ENCODE measurements at places on chromosomes 1 and 21. TPM values are rescaled to one million over a fixed set of nuclear protein-coding genes. Genes with fewer than 3 reads are reported as not detected.
A peak's percentile ranks its signal among the peaks of the same experiment; 100 is the strongest.

GRCh38 chr1:18895317-18895716, 7.0 kb downstream of the ALDH4A1 start:
- DNase-seq: no peak

The CRNN gene
- polyA plus RNA-seq: not detected

- DNase-seq: no peak
Measured at GRCh38 chr1:157968946-157969345, 24.5 kb upstream of the KIRREL1 start.

The WNT9A gene
- polyA plus RNA-seq: 5.1 TPM

DNA sequence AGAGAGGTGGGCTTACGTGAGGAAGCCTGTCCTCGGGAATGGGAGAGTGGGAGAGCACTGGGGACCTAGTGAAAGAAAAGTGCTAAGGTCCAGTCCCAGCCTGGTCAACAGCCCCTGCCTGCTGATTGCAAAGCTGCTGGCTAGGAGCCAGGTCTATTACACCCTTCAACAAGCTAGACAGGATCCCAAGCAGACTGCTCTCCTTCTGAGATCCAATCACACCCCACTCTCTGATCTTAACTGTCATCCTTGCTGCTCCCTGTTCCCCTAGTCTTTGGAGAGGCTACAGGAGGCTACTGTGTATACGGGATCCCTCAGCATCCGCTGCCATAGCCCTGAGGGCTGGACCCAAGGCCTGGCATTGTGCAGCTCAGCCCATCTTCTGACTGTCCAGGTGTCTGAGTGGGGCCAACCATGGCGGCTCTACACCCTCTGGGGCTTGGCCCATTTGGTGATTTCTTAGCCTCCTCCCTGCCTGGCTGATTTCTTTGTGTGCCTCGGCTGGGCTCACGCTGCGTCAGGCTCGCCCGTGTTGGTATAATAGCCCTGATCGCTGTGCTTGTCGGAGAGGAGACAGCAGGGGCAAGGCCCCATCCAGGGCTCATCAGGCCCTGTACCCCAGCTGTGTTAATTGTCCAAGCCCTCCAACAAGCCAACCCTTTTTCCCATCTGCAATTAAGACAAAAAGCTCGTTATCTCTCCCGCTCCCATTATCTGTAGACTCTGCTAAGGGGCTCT, 43.9 kb downstream of the NAV1 start:
- peak; percentile 89 for DNase-seq

DNA sequence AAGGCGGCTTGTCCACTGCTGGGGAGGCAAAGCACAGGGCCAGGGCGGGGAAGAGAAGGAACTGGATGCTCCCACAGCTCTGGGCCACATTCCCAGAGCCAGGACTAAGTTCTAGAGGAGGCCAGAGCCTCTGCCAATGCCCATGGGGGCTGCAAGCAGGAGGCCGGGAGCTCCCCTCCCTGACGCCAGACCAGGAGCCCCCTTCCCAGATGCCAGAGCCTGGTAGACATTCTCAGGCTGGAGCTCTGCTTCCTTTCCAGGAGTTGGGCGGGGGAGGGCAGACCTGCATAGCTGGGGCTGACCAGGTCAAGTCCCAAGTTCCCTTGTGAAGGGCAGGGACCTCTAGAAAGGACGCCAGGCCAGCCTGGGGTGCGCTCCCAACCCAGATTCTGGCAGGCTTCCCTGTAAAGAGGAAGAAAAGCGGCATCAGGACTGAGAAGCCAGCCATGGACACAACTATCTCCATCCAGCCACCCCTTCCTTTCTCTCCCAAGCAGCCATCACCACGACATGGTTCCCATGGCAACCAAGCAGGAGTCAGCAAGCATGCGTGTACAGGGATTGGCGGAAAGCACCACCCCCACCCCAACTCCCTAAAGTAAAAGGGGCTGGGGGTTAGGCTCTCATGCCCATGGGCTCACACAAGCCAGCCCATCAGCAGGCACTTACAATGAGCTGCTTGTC, 13.4 kb downstream of the KIF21B start:
- no peak for DNase-seq

DNA sequence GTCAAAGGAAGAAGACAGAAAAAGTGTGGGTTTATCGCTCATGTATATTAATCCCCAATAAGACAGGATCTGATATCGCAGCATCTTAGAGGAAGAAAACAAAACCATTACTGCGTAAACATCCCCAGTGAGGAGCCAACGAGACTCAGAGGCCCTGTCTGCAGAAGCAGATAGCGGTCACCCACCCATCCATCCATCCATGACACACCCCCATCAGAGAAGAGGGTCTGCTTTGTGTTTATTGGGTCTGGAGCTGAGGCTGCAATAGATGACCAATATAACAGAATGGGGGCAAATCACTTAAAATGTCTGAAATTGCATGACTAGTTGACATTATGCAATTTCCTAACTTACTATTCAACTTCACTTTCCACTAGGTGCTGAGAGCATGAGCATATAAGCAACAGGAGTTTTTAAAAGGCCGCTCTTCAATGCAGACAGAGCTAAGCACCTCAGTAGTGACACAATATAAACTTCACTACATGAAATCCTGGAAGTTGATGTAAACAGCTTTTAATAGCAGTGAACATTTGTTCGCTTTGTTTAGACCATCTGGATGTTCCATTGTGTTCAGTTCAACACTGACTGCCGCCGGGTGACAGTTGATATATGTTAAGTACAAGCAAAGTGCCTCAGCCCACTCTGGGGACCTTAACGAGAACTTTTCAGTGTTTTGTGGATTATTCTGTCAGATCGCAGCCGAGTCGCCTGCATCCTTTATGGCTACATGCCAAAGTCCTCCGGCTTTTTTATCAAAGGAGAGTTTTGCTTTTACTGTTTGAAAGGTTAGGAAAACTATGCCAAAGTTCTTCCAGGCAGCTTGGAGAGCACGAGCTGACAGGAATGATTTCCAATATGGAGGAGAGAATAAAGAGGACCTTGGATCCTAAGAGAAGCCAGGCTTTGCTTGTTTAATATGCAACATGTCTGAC, 167.5 kb downstream of the ZNF281 start:
- peak; percentile 51 for DNase-seq

DNA sequence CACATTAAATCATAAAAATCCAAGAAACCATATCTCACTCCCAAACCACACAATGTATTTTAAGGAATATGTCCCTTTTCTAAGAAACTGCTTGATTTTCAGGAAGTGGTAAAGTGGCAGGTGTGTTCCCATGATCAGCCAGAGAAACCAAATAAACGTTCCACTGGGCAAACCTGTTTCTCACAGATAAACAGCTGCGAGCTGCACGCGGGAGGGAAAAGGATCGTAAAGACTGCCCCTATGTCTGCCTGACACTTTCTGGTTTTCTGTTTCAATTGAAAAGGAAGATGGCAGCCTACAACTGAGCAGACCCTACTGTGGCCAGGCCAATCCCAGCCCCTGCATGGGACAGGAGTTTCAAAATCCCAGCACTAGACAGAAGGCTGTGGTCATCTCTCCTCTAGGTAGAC, 36.6 kb downstream of the HIVEP3 start:
- peak; percentile 68 for DNase-seq

DNA sequence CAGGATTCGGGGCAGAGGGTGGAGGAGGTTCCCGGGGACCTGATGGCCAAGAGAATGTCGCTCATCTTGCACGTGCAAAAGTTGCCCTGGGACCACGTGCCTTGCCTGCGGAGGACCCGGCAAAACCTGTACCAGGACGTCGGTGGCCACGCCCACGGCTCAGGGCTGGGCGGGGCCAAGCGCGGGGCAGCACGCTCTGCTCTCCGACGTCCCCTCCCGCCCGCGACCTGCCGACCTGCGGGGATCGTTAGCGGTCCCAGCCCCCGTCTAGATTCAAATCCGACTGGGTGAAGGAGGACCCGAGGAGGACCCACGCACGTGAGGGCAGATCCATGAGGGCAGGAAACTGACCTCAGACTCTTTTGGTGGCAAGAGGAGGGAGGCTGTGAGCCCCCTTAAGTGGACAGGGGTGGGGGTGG, at the start of gene C1orf167:
C1orf167 (plus strand) TSS at position 206 of the 419 bp plus-strand sequence. CDS start 2,208 bp downstream, outside the sequence.
- peak; percentile 20 for DNase-seq

The FMO3 gene
- 0.19 TPM for polyA plus RNA-seq

GRCh38 chr1:165423136-165423535, 21.8 kb downstream of the RXRG start:
- no peak for DNase-seq

The PGBD5 gene
- polyA plus RNA-seq: 1.6 TPM

DNA sequence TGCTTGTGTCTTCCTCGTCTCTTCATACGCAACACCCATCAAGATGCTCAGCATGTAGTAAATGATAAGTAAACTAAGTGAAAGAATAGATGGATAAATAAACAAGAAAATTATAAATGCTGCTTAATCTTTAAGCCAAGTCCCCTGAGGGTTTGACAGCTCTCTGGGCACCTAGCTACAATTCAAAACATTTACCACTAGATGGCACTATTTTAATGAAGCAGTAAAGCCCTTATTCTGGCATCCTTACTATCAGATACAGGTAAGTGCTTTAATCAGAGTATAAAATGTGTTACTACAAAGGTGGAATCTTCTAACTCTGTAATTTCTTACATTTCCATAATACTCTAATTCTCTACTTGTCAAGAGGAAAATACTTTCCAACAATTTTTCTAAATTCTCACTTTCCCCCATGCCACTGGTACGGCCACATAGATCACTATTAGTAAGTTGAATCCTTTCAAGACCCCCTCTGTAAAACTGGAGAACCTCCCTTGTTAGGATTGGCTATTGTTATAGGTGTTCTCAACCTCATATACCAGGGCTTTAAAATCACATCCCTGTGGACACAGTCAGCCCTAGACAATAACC, 137.8 kb downstream of the BARHL2 start:
- DNase-seq: peak; percentile 20

The PPFIA4 gene
- 4.1 TPM for polyA plus RNA-seq

- no peak for DNase-seq
Measured at GRCh38 chr21:32371913-32372314, 20.9 kb downstream of the URB1 start.

DNA sequence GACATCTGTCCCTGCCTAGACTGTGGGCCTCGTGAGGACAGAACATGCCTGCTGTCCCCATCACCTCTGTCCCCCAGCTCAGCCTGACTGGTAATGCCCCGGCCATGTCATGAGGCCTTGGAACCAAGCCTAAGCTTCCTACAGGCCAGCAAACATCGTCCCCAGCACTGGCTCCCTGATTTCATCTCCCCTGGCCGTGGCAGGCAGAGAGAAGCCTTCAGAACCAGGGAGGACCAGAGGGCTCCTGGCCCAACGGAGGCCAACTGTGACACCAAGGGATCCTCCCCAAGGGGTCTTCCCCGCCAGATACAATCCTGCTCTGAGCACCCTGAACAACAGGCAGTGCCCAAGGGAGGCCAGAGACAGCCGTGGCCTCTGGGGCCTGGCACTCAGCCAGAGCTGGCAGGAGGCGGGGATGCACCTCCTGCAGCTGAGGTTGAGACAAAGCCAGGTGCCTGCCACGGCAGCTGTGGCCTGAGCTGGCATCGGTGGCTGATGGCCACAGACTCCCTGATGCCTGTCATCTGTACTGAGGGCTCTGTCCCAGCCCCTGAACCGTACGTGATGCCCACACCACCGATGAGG, 9.9 kb upstream of the NPHP4 start:
- no peak for DNase-seq

- DNase-seq: no peak
Measured at GRCh38 chr1:232722626-232723025, 82.6 kb upstream of the MAP10 start.

GRCh38 chr1:165354739-165355138, 1.8 kb downstream of the LMX1A start:
- no peak for DNase-seq

- DNase-seq: no peak
Measured at GRCh38 chr21:33541105-33541711, 709 bp downstream of the GART start.

DNA sequence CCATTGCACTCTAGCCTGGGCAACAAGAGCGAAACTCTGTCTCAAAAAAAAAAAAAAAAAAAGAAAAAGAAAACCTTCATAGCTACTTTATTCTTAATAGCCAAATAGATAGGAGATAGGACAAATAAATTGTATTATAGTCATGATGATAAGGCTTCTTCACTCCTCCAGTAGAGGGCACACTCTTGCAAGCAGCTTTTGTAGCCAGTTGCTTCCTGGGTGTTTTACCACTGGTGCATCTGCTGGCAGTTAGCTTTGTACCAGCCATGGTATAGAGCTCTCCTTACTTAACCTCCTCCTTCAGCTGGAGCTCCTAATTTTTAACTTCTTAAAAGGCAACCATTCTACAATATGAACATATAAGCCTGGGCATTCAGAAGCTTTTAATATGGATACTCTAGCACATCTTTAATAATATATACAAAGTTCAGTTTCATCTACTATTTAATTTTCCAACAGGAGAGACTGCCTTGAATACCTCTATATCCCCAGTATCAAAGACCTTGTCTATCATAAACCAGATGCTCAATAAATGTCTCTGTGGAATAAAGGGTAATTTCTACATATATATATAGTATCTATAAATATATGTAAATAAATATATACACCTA, 35.8 kb downstream of the EVI5 start:
- peak; percentile 53 for DNase-seq

The FCRL6 gene
- 0.69 TPM for polyA plus RNA-seq

- no peak for DNase-seq
Measured at GRCh38 chr1:10457875-10458274, 8.0 kb downstream of the CORT start.

Measured in large intestine (tissue), 12 donors.